Osteocyte (in vitro differentiated cells): ENCODE measurements at places on chromosomes 1 and 21. TPM values are rescaled to one million over a fixed set of nuclear protein-coding genes. Genes with fewer than 3 reads are reported as not detected.
A peak's percentile ranks its signal among the peaks of the same experiment; 100 is the strongest.

- no peak for DNase-seq
Measured at GRCh38 chr1:183933528-183934179, 103.9 kb downstream of the COLGALT2 start.

RPE65 gene
- not detected in 2 replicates for total RNA-seq

DNALI1 gene
- total RNA-seq = 9.4 and 10.5 TPM in 2 replicates

DNA sequence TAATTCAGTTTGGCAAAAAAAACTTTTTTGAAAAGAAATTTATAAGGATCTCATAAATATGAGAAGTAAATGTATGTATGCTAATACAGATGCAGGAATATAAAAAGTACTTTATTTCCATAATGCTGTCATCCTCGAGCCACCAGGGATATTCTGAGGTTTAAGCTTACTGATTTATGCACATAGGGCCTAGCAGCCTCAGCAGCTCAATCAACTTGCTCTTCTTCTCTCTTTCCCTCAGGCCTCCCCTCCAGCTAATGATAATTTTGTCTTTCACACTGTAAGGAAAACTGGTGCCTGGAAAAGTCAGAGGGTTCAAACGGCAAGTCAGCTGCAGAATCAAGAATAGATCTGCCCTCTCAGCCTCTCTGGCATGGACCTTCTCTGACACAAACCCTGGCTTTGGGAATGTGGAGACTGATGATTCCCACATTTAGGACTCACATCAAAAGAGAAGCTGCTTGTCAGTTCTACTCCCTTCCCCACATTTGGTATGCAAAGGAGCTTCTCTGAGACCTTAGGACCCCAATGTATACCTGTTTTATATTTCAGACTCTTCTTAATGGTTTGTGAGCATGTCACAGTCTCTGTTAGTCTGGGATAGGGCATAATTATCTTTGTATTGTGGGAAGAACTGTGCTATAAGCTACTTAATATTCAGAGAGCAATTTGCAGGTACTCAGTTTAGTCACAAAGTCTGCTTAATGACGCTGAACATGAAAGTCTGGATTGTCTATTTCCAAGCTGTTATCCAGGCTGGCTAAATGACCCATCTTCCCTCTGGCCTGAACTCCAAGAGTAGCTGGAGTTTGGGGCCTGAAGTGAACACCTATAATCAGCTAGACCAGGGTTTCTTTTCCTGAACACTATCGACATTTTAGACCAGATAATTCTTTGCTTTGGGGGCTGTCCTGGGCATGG is 52.1 kb upstream of the DIPK1A start:
- no peak for DNase-seq

- DNase-seq = no peak
Measured at GRCh38 chr1:164601399-164602100, 42.6 kb downstream of the PBX1 start.

GRCh38 chr1:245485996-245486395 is 331.2 kb downstream of the KIF26B start:
- DNase-seq = no peak

SNRPE gene
- total RNA-seq = 95.7 and 102 TPM in 2 replicates

SH2D1B gene
- total RNA-seq = not detected in 2 replicates

DNA sequence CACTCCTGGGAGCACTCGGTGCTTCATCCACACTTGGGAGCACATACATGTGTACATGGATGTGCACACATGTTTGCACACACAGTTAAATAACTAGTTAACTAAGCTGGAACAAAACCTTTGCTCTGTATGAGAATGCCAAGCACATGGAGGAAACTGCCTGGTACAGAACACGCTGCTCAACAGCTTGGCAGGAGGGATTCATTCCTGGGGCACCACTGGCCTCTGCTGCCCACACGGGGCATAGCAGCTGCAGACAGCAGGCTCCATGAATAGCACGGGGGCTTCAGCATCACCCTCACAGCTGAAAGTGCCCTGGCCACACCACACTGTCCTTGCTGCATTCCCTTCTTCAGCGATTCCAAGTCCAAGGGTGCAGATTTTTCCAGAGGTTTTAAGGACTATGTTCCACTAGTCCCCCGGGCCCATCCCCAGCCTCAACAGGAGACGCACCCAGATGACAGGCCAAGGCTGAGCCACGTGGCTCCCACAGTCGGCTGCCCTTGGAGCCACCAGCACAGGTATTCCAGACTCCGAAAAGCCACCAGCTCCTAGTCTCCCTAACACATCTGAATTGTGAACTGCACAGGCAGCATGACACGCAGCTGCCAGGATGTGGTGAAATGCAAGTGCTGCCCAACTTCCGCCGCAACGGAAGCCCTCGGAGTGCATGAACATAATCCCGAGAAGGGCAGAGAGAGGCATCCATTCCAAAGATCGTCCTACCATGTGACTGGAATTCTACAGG is 16.9 kb downstream of the NPHP4 start:
- DNase-seq = no peak

SOX13 gene
- 11.7 and 12.5 TPM in 2 replicates for total RNA-seq

GRCh38 chr1:114000406-114000805 is 21.1 kb downstream of the OLFML3 start:
- DNase-seq = peak; percentile 25

- DNase-seq = no peak
Measured at GRCh38 chr1:27525296-27526272, 35.6 kb upstream of the WASF2 start.

GRCh38 chr1:107003972-107004371 is 52.5 kb upstream of the PRMT6 start:
- DNase-seq = no peak

GRCh38 chr1:156618853-156619581 is at the start of gene HAPLN2:
HAPLN2 (plus strand) TSS chr1:156619415; CDS start chr1:156623491, 4,076 bp downstream.
- no peak for DNase-seq

EDARADD gene
- total RNA-seq = 0.34 and 0.59 TPM in 2 replicates

GRCh38 chr1:33849211-33849610 is 14.7 kb upstream of the HMGB4 start:
- DNase-seq = no peak

DNA sequence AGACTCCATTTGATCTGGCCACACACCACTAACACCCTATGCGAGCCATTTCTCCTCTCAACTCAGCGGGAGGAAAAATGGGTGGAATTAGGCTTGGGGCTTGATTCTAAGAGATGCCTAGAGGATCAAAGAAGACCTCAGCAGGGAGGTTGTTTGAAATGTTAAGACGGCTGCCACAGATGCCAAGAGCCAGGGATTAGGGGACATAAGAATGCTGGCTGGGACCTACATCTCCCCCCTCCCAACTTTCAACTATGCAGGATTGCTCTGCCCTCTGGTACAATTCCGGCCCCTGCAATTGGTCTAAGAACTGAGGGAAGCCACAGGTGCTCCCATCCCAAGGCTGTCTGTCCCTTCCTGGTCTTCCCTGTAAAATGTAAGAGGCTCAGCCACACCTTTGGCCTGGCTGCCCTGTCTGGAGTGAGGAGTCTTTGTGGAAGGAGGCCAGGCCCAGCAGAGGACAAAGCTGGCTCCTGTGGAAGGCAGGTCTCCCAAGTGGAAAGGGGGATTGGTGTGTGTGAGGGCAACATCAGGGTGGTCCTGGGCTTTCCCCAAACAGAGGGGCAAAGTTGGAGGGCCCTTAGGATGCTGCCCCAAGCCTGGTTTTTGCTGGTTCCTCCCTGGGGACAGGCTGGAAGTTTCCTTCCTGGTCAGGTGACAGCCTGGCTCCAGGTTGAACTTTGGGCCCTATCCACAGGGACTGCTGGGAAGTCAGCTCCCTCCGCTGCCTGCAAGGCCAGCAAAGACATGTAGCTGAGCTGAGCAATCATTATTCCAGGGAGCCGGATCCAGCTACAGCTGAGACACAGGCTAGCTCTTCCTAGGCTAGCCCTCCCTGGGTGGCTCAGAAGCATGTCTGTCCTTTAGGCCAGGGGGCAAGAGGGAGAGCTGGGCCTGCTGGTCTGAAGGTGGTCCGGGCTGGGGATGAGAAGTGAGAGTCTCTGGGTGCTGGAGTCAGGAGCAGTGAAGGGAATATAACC is 34.5 kb upstream of the SYNC start:
- no peak for DNase-seq

- no peak for DNase-seq
Measured at GRCh38 chr1:89391686-89392085, 27.8 kb downstream of the GBP6 start.

DNA sequence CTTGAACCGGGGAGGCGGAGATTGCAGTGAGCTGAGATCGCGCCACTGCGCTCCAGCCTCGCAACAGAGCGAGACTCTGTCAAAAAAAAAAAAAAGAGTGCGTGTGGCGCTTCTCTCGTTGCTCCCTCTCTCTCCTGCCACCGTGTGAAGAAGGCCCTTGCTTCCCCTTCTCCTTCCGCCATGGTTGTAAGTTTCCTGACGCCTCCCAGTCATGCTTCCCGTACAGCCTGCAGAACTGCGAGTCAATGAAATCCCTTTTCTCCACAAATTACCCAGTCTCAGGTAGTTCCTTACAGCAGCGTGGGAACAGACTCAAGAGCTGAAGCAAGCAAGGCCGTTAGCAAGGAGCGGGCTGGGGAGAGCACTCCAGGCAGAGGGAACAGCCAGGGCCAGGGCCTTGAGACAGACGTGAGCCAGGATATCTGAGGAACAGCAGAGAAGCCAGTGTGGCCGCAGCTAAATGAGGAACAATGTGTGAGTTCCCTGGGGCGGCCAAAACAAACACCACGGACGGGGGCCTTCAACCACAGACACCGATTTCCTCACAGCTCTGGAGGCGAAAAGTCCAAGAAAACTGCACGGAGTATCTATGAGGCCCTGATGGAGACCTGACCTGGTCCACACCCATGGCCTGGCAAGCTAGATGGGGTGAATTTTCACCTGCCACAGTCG is 54.2 kb upstream of the ETS2 start:
- DNase-seq = no peak

ACTA1 gene
- 0.55 TPM in 1 of 2 replicates, not detected in the other for total RNA-seq

GRCh38 chr1:205335692-205336091 is 14.1 kb upstream of the NUAK2 start:
- DNase-seq = peak; percentile 92

GRCh38 chr1:3922851-3923250 is 22.8 kb upstream of the C1orf174 start:
- no peak for DNase-seq

DNA sequence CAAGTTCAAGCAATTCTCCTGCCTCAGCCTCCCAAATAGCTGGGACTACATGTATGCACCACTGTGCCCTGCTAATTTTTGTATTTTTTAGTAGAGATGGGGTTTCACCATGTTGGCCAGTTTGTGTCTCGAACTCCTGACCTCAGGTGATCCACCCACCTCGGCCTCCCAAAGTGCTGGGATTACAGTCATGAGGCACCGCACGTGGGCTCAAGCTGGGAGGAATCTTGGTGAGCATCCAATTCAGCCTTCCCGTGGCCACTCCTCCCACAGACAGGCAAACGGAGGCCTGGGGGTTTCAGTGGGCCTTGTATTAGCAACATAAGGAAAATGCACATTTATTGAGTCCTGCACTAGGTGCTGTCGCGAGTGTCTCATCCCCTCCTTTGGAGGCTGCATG is 24.5 kb upstream of the VWA5B1 start:
- no peak for DNase-seq

- no peak for DNase-seq
Measured at GRCh38 chr1:82840192-82840591, 1039.5 kb downstream of the ADGRL2 start.

GRCh38 chr1:67749844-67750690 is 65.1 kb downstream of the GADD45A start:
- DNase-seq = no peak

DNA sequence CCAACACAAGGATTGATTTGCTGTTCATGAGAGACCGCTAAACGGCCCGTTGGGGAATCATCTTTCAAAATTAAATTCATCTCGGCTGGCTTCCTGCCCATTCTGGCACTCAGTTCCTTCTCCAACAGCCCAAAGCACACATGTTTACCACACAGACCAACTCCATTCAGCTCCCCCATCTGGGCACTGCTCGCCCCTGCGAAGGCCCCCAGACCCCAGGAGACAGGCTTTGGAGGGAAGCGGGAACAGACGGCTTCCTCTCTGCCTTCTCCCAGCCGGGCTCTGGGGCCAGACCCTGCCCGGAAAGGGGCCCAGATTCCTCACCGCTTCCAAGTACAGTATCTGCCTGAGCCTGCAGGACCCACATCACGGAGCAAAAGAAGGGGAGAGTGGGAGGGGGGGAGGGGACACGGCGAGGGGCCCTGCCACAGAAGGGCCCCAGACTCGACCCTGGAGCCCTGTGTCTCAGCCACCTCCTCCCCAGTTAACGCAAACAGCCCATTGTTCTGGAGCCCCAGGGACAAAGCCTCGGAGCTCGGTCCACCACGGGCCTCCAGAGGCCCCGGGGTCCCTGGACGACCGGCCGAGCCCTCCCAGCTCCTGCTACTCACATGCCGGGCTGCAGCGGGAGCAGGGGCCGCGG is 660 bp downstream of the MEGF6 start:
- DNase-seq = no peak

- DNase-seq = no peak
Measured at GRCh38 chr1:204084247-204084772, 11.4 kb downstream of the SOX13 start.

DNA sequence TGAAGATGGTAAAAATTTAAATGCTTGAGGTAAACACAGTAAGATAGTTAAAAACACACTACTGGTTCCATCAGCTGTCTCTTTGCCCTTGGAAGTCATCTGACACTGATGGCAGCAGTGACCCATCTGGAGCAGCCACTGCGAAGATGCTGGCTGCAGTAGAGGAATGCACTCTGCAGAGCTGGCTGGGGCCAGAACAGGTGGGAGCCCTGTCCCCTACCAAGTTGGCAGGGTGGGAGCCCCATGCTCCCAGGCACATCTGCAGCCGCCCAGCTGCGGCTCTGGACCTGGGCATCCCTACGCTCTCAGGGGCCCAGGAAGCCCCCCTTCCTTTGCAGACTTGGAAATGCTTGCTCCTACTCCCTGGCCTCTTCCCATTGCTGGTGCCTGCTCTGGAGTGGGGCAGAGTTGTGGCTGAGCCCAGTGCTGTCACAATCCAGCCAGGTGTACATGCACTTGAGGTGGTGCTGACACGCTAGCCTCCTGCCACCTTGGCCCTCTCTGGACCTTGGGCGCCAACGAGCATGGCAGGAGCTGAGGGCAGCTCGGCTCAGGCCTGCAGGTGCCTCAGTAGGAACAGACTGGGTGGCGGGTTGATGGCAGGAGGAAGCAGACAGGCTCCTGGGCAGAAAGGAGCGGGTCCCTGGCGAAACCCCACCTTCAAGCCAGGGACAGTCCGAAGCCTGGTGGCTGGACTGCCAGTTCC is 227.0 kb downstream of the FGGY start:
- DNase-seq = no peak

GRCh38 chr1:202304375-202304774 is 37.4 kb downstream of the UBE2T start:
- DNase-seq = no peak

- DNase-seq = no peak
Measured at GRCh38 chr1:232524056-232524455, 105.9 kb downstream of the SIPA1L2 start.
